ENCODE measurements at places on chromosomes 2 and 18.

GRCh38 chr2:236286873-236287545 is 22.8 kb upstream of the ASB18 start:
- DNase-seq: no peak

DNA sequence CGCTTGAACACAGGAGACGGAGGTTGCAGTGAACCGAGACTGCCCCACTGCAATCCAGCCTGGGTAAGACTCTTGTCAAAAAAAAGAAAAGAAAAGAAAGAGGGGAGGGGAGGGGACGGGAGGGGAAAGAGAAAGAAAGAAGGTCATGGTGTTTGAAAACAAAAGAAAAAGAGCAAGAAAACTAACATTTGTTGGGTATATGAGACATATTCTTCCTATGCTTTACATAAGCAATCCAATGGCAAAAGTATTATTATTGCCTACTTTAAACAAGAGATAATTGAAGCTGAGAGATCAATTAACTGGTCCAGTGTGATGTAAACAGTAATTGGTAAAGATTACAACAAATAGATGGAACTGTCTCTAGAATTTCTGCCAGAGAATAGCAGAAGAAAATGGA is 157.3 kb downstream of the ZRANB3 start:
- no peak for DNase-seq

DNA sequence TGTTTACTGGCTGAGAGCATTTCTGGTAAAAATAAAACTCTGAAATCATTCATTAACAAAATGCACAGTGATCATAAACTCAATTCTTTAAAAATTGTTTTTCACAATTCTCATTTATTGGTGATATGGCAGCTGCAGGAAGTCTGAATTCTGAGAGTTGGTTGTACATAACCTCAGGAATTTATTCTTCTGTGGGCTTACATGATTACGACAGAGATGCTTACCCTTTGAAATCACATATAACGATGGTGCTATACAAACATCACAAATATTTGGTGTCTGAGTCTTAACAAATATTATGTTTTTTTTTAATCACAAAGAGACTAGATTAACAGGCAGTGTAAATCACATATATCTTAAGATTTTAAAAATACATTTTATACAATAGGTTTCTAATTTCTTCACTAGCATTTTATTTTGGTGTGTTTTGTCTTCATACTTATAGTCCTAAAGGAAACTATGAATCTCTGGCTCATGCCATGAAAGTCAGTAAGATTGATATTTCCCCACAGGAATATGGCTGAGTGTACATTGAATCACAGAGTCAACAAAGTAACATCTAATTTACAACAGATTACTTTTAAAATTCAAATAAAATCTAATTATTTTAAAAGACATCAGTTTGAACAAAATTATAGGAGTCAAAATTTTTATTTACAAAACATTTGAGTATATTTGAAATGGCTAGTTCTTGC is 318.8 kb upstream of the THUMPD2 start:
- DNase-seq: no peak

- DNase-seq: no peak
These were observed 101.3 kb upstream of the SOX11 start for GRCh38 chr2:5590886-5591285.

DNA sequence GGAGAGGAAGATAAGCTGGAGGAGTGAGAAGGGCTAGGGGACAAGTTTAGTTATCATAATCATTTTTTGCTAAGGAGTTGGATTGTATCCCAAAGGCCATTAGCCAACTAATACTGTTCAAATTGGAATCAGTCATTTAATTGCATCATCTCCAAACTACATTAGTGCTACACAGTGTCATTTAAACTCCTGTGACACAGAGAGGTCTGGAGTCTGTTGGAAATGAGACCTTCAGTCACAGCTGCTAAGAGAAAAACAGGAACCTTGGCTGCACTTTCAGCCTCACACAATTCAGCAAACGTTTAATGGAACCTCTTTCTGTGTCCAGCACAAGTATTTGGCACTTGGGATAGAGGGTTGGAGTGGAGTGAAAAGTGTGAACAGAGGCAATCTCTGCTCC is 175.5 kb upstream of the MGAT5 start:
- DNase-seq: no peak

DNA sequence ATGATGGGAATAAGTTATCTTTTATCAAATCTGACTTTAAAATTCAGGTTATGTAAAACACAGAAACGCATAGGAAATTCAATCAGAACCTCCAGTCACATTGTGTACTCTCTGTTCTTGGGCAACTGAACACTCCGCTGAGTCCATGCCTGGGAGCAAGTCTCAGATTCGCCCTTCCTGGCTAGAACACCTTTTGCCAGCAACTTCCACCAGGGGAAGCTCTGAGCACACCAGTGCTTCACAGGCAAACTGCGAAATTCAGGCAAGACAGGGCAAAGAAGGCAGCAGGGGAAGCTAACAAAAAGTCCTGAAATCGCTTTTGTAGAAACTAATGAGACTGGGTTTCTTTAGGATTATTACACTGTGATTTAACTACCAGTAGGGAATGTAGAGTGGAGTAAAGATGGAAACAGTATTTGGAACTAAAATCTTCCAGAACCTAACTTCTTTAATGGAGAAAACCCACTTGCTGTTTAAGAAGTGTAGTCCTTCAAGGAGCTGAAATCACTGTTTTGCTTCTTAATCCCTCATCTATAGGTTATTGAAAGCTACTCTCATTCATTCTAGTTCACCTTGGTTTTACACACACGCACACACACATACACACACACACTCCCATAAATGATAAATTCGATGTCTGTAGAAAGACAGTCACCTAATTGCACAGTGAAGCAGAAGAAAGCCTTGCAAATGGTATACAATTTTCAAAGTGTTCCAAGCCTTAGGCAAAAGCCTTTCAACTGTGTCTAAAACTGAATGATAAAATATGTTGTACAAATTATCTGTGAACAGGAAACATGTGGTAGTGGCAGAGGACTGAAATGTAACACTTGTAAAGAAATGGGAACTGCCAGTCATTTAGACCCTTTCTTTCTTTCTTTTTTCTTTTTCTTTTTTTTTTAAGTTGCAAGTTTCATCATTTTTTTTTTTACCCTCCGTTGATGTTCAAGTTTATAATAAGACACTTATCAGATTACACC is 214.5 kb downstream of the TMEM182 start:
- no peak for DNase-seq

- no peak for DNase-seq
These were observed 23.4 kb upstream of the CHRNA1 start for GRCh38 chr2:174787487-174788205.

- no peak for DNase-seq
These were observed 41.3 kb downstream of the CCDC93 start for GRCh38 chr2:117972476-117973123.

DNA sequence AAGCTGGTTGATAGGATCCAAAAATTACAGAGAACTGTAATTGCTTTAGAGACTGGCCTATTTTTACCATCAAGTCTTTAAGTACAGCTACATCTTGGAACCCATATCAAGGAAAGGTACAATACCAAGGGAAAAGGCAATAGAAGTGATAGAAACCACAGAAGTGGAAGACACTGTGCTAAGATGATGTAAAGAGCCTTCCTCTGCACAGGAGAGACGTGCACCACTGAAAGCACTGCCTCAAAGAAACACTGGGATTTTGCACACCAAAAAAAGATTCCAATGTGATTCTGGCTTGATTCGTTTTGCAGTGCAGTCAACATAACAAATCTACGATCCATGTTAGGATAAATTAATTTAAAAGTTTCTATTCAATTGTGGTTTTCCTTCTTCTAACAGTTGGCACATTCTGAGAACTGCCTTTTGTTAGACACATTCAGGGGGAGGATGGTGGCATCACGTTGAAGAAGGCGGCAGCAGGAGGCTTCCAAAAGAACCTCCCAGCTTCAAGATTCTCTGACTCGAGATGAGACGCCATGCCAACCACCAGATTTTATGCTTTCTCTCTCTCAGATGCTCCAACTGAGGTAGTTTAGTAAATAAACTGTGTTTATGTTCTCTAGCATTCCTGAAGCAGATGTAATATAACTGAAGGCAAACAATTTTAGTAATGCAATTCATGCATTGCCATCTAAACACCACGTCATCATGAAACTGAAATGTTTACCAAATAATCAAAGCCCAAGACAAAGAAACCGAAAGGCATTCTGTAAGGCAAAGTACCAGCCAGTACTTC is 102.9 kb downstream of the BCL2 start:
- DNase-seq: no peak

- DNase-seq: no peak
These were observed 5.7 kb upstream of the GCFC2 start for GRCh38 chr2:75716406-75716805.

DNA sequence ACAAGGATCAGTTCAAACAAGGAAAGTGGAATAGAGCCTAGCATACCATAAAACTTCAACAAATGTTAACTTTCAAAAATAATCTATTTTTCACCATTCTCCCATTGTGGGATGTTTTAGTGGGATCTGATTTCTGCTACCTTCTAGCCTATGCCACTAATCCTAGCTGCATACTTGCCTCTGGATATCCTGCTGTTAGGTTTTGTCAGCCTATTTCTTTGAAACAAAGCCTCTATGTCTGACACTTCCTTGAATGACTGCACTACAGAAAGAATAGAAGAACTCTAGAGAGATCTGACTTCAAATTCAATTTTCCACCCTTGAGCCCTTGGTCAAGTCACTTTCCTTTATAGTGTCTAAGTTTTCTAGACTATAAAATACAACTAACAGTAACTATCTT is 291.5 kb downstream of the PTH2R start:
- no peak for DNase-seq

DNA sequence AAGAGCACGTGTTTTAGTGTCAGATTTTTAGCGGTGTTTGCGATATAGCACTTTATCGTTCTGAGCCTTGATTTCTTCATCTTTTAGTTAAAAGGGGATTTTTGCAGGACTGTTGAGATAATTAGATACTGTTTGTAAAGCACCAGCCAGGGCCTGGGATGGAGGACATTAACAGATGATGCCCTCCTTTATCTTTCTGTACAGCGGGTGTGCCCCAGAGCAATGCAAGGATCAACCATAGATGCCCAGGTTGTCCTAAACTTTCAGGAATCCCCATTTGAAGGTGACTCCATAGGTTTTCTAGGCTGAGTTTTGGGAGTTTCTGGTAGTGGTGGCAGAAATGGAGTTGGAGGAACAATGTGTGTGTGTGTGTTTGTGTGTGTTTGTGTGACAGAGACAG is 97.0 kb upstream of the SPRED2 start:
- DNase-seq: no peak

- DNase-seq: no peak
These were observed 428.7 kb upstream of the ID2 start for GRCh38 chr2:8252997-8253694.

DNA sequence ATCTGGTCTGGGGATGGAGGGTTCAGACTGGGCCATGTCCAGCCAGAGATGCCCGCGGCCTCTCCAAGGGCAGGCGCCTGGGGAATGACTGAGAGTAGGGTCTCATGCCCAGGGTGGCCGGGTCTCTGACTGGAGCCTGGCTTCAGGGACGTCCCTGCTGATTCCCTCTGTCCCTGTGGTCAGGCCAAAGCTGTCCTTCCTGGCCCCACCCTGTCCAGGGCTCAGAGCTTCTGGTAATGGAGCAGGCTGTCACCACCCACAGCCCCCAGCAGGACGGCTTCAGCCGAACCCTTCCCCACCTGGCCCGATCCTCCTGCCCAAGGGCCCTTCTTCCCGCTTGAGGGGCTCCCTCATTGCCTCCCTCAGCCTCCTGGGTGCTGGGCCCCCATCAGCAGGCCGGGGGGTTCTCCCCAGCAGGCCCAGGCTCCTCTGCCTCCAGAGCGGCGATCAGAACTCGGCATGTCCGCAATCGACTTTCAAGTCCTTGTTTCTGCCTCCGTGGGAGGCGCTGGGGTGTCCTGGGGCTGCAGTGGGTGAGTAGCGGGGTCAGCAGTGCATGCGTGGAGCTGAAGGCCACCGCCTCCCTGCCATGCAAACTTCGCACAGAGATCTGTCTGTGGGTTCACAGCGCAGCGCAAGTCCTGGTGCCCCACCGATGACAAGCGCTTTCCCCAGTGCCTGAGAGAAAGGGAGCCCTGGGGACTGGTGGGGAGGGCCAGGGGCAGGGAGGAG is 18.3 kb downstream of the RAMP1 start:
- no peak for DNase-seq

DNA sequence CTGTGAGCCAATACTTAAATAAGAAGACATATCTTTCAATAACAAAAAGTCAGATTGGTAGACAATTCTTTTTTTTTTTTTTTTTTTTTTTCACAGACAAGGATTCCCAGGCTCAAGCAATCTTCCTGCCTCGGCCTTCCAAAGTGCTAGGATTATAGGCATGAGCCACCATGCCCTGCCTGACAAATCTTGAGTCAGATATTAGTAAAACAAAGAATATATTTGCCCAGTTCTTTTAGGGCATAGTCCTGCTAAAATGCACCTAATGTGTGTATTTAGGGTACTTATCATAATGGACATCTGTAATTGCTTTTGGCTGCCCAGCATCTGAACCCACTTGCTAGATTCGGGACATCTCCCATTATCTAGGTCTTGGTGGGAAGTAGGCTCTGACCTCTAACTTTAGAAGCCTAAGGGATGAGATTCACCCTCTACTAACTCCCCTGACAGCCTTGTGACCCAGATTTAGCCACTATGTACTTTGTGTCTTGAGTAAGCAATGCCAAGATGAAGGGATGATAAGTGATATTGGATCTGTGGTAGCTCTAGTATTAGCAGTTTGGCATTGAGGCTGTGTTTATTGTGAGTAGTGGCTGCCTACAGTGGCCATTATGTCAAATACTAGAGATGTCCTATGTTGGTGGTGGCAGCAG is 18.5 kb upstream of the PSME4 start:
- no peak for DNase-seq

Measured in Peyer's patch (tissue), 4 donors.